ENCODE measurements at places on chromosomes 7 and 10.
A peak's percentile ranks its signal among the peaks of the same experiment; 100 is the strongest.

DNA sequence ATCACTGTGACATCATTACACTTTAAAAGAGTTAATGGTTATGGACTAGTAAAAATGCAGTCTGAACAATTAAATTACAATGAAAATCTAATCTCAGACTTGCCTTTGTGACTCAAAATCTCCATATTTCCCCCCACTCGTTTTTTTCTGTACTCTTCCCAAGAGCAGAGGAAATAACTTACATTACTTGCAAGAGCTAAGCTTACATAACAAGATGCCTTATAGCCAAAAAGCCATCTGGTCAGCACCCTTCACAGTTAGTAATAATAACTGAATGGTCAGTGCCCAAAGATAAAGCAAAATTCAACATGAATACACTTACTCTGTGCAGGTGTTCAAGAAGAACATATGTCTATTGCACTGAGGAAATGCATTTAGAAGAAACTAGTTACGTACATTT, 1381.5 kb upstream of the CELF2 start:
- no peak overlapping the region for H3K27ac ChIP-seq
- no peak overlapping the region for H3K4me3 ChIP-seq
- no peaks in the 10 kb centered on the region for H3K36me3 ChIP-seq
- DNase-seq: no peak

DNA sequence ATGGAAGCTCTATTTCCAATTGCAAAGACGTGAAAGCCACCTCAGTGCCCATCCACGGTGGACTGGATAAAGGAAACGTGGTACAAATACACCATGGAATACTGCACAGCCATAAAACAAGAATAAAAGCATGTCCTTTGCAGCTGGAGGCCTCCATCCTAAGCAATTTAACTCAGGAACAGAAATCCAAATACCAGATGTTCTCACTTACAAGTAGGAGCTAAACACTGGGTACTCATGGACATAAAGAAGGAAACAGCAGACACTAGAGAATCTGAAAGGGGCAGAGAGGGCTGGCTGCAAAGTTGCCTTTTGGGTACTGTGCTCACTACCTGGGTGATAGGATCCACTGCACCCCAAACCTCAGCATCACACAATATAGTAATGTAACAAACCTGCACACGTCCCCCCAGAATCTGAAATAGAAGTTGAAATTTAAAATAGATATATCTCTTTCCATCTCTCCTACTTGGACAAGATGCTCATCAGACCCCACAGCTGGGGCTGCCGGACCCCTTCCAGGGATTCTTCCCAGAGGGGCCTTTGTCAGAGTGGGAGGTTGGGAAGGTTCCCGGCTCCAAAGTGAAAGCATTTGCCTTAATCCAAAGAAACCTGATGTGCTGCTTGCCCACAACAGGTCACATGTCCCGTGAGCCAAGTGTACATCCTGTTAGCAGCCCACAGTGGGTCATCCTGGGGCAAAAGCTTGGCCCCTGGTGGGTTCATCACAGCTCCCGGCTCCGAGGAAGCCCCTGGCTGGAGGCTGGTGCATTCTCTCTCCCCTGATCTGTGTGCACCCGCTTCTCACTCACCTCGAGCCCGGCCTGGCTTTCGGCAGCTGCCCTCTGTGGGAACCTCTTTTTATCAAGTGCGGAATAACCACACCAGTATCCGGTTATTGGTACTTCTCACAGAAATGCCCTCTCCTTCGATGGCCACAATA, 172.3 kb upstream of the PPP2R2D start:
- peaks cover 3% of the 10 kb centered on the region for H3K27me3 ChIP-seq
- peaks cover 6% of the 10 kb centered on the region for H3K4me1 ChIP-seq
- H3K36me3 ChIP-seq: no peaks in the 10 kb centered on the region
- H3K27ac ChIP-seq: no peak overlapping the region

- no peaks in the 10 kb centered on the region for H3K36me3 ChIP-seq
- no peaks in the 10 kb centered on the region for H3K4me1 ChIP-seq
- no peak overlapping the region for H3K4me3 ChIP-seq
- no peak overlapping the region for H3K27ac ChIP-seq
Observed at GRCh38 chr10:1942478-1942877, 205.2 kb upstream of the ADARB2 start.

- no peak for DNase-seq
- H3K27ac ChIP-seq: no peak overlapping the region
- no peaks in the 10 kb centered on the region for H3K4me1 ChIP-seq
- no peaks in the 10 kb centered on the region for H3K27me3 ChIP-seq
- no peaks in the 10 kb centered on the region for H3K36me3 ChIP-seq
- H3K4me3 ChIP-seq: no peak overlapping the region
Observed at GRCh38 chr10:116398224-116398623, 29.4 kb upstream of the PNLIPRP3 start.

- DNase-seq: no peak
- no peak overlapping the region for H3K27ac ChIP-seq
- no peak overlapping the region for H3K4me3 ChIP-seq
- H3K27me3 ChIP-seq: no peaks in the 10 kb centered on the region
- H3K4me1 ChIP-seq: no peaks in the 10 kb centered on the region
Observed at GRCh38 chr10:128723631-128724205, 597.5 kb upstream of the MKI67 start.

- no peaks in the 10 kb centered on the region for H3K27me3 ChIP-seq
- no peak overlapping the region for H3K4me3 ChIP-seq
- H3K4me1 ChIP-seq: peaks cover 96% of the 10 kb centered on the region
- H3K36me3 ChIP-seq: no peaks in the 10 kb centered on the region
- DNase-seq: no peak
- peak overlapping the region; percentile 52 for H3K27ac ChIP-seq
Observed at GRCh38 chr7:44621750-44622103, 15.3 kb downstream of the OGDH start.

Data from heart right ventricle (tissue), 16 donors.